ENCODE measurements at places on chromosomes 5 and 9.

DNA sequence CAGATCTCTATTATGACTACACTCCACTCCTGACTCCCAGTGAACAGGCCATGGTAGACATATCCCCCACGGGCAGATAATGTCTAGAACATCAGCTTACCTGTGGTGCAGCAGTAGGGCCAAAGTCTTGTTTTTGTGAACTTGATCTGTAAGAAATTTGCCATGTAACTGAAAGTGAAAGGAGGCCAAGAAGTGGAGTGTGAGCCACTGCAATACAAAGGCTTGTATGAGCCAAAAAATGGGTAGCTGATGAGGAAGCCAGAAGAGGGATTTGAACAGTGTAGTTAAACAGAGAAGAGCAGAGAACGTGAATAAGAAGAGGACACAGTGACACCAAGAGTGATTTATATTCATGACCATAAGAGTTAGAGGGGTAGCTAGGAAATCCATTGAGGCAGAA lies 361.7 kb downstream of the DMRT2 start:
- DNase-seq = no peak

GRCh38 chr5:167947306-167947705 lies 344.1 kb upstream of the WWC1 start:
- peak; percentile 75 for DNase-seq

DNA sequence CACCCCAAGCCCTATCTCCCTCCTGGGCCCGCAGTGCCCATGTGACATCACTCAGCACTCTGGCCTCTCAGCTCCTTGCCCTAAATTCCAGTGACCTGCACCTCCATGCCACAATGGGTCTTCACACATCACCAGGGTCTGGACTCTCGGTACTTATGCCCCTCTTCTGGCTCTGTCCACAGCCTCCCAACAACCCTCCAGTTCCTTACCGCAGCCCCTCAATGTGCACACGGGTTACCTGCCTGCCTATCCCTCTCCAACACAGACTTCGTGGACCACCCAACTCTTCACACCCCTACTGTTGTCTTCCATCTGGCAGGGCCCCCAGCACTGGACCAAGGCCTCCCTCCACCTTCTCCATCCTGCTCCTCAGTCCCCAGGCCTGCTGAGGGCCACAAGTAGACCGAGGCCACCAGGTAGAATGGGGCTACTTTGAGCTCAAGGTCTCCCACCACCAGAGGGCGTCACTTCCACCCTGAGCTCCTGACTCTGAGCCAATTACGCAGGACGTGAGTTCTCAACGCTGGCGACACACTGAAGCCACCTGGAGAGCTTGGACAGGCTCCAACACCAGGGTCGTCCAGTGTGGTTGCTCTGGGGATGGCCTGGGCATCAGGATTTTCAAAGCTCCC lies 172.1 kb downstream of the GABBR2 start:
- no peak for DNase-seq

DNA sequence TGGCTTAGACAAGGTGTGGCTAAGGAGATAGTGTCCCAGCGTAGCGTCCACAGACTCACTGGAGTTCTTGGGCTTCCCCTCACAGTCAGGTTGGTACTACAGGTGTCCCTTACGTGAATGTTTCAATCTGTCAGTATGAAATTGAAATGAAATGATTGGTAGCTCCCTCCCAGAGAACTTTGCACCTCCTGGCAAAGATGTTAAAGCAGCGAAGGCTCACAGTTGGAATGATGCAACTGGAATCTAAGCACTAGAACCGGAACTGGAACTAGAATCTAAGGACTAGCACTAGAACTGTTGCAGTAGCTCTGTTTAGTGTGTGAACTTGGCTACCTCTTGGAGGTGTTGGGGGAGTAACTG lies 1.1 kb downstream of the SLC31A1 start:
- DNase-seq = peak; percentile 49

DNA sequence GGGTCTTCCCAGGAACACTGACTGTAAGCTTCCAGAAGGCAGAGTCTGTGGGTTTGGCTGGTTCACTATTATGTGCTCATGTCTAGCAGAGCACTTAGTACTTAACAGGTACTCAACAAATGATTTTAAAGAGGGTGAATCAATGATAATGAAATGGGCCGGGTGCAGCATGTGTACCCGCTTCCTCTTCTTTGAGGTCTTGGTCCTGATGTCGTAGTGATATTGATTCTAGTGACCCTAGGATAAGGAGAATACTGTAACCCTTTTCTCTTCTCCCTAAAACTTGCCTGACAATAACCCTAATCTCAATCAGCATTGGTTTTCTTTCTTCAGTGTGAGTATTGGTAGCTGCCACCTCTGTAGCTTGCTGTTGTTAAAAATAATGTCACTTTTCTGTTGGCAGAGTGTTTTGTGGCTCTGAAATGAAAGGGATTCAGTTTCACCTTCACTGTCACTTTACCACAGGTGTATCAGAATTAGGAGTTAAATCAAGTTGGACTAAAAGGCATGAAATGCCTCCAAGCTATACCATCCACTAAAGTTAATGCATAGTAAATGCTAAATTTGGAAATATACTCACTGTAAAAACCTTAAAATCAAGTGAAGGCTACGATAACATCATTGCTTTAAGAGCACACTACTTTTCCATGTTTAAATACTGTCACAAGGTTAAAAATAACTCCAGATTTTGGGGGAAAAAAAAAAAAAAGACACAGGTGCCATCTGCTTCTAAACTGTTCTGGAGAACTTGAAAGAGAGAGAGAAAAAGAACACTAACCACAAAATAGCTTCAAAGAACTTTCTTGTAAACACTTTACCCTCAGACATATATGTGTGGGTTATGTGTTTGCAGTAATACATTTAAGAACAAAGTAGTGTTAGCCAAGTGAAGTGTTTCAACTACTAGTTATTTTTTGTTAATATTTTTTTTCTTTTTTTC lies 6.0 kb downstream of the CAMK4 start:
- DNase-seq = no peak

GRCh38 chr9:38263532-38263931 lies 129.0 kb upstream of the ALDH1B1 start:
- DNase-seq = peak; percentile 34

DNA sequence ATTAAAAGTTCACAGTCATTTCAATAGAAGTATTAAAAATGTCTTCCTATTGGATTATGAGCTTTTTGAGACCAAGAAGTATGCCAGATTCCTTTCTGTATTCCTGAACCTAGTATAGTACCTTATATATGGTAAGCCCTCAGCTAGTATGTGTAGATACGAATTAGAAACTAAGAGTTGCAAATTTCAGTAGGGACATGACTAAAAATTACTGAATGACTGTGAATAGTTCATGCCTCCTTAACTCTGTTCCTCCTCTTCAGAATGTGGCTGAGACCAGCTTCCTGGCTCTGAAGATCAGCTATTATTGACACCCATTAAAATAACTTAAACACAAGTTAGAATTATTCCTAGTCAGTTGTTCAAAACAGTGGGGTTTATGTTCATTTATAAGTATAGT lies 19.7 kb downstream of the KDM3B start:
- no peak for DNase-seq

DNA sequence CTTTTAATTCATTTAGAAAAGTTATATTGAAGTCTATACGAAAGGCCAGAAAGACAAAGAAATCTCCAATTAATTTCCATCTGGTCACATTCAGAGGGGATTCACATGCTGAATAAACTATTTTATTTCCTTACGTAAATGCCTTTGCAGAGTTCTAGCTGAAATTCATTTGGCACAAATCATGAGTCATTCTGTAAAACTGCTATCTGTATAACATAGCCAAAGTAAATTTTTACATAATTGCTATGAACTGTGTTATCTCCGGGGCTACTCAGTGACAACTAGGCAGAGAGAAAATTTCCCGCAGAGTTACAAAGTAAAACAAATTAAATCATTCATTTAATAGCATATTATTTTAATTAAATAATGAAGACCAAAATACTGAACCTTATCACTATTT lies 463.2 kb upstream of the ADAMTS16 start:
- no peak for DNase-seq

GRCh38 chr9:127634021-127634420 lies 21.9 kb downstream of the STXBP1 start:
- DNase-seq = no peak

GRCh38 chr5:132684491-132684890 lies 10.7 kb downstream of the IL4 start:
- DNase-seq = no peak

- no peak for DNase-seq
Observed at GRCh38 chr9:91611582-91611981, 187.9 kb upstream of the NFIL3 start.

GRCh38 chr9:74443036-74443750 lies 53.9 kb upstream of the RORB start:
- no peak for DNase-seq

GRCh38 chr5:169429044-169429443 lies 128.1 kb upstream of the SLIT3 start:
- peak; percentile 47 for DNase-seq

DNA sequence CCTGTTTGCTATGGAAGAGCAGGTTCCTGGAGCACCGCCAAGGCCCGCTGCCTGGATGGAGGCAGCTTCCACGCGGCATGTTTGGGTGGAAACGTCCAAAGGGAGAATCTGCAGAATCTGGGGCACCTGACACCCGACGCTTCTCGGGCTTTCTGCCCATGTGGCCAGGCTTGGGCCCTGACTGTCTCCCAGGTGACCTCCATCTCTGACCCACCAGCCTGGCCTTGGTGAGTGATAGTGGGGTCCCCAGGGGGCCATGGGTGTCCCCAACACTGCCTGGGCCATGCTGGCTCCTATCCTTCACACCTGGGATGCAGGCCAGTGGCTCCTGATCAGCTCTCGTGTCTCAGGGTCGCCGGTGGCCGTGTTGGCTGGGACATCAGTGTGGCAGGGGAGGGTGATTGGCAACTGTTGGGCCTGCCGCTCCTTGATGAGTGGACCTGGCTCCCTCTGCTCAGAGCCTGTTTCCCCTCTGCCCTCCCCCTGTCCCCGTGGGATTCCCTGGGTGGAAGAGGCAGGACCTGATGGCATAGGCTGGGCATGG lies 34.0 kb downstream of the GLT6D1 start:
- no peak for DNase-seq

- peak; percentile 83 for DNase-seq
Observed at GRCh38 chr9:124392871-124393460, 22.3 kb downstream of the PSMB7 start.

DNA sequence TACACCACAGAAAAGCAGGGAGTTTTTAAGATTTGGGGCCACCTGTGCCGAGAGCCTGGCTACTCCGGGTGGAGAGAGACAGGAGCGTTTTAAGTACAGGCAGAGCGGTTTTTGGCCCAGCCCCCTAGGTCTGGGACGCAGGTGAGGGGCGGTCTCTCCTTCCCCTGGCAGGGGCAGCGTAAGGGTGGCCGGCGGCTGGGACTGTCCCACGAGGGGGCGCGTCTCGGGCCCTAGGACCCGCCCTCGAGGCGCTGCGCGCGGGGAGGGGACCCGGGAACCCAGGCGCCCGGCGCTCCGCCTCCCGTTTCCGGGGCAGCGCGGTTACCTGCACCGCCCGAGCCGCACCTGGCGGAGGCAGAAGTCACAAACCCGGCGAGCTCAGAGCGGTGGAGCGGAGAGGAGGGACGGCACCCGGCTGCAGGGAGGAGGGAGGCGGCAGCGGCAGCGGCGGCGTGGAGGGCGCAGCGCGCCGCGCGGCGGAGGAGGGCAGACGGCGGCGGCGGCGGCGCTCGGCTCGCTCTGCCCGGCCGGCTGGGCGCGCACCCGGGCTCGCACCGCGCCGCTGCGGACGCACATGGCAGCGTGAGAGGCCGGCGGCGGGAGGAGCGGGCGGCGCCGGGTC lies at the start of gene WWC1:
Gene WWC1 (plus strand): TSS at position 304 of the 622 bp plus-strand sequence. CDS start 508 bp downstream, outside the sequence.
- no peak for DNase-seq

DNA sequence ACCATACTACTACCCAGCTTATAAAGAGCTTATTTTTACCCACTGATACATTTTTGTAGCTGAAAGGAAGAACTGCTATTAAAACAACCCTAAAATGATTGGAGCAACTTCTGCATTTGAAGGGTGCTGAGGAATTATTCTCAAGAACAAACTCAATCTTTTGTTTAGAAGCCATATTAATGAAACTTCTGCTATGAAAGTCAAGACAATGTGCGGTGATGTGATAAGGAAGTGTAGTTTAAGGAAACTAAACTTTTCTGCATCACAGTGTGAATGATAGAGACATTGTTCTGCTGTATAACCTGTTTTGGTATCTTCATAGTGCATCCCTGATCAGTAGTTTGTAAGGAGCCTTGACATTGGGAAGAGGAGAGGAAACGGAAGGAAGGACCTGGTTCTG lies 408.5 kb downstream of the TMEM38B start:
- no peak for DNase-seq

Data from AG10803 (cell line).